ENCODE measurements at places on chromosomes 5 and 9.

- no peak for DNase-seq
These were observed 47.5 kb downstream of the PCSK1 start for GRCh38 chr5:96385538-96385937.

DNA sequence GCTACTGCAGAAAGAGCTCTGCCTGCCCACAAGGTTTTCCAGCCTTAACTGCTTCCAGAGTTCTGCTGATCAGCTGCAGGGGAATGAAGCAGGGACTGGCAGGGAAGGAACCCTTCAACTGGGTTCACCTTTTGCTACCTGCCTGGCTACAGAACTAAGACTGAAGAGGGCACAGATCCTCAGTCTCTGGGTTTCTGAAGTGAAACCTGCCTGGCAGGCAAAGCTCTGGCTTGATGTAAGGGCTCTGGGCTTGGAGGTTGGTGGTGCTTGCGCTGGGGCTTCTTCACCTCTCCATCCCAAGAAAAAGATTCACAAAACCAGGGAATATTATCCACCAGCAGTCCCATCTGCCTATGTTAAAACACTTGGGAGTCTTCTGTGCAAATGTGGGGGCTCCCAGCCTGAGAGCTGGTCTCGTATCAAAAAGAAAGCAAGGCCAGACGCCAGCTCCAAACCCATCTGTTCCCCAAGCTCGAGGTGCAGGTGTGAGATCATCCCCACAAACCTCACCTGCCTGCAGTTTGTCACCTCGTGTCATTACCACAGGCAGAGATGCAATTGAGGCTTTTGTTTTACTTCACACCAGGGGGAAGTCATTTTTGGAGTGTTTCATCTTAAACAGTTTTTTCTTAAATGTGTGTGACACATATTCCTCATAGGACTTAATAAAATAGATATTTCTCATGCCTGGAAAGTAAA, 58.3 kb downstream of the BNC2 start:
- no peak for DNase-seq

DNA sequence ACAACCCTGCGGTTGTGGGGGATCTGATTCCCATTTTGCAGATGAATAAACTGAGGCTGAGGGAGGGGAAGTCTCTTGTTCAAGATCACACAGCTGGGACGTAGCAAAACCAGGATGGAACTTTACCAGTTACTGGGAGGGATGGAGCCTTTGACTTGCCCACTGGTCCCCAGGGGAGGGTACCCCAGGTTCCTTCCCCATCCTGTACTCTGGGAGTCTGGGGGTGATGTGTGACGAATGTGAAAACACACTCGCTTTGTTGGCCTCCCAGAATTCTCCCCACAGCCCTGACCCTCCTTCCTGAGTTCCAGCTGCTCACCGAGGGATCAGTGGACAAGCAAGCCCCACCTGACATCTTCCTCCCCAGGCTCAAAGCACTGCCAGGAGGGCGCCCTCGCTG, 135.1 kb downstream of the NSG2 start:
- DNase-seq = no peak

DNA sequence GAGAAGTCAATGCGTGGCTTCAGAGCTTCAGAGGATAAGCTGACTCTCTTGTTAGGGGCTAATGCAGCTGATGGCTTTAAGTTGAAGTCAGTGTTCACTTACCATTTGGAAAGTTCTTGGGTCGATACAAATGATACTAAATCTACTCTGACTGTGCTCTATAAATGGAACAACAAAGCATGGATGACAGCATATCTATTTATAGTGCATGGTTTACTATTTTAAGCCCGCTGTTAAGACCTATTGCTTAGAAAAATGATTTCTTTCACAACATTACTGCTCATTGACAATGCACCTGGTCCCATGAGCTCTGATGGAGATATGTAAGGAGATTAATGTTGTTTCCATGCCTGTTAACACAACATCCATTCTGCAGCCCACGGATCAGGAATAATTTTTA, 435.7 kb downstream of the MAT2B start:
- DNase-seq = no peak

DNA sequence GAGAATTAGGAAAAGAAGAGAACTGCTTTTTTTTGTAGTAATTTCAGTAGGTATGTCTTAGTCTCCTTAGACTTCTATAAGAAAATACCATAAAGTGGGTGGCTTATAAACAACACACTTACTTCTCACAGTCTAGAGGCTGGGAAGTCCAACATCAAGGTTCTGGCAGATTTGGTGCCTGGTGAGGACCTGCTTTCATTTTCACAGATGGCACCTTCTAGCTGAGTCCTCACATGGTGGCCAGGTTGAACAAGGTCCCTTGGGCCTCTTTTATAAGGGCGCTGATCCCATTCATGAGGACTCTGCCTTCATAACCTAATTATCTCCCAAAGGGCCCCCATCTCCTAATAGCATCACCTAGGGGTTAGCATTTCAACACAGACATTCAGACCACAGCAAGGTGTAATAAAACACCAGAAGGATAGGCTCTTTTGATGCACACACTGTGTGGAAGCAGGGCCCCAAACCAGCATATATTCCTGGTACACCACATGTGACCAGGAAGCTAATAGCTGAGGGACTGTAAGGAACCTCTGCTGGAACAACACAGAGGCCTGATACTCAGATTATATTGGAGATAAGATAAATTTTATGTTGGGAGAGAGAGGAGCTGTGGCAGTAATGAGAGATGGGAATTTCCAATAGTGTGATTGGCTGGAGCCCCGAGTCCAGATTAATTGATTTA, 384.9 kb downstream of the RAB3C start:
- DNase-seq = no peak

DNA sequence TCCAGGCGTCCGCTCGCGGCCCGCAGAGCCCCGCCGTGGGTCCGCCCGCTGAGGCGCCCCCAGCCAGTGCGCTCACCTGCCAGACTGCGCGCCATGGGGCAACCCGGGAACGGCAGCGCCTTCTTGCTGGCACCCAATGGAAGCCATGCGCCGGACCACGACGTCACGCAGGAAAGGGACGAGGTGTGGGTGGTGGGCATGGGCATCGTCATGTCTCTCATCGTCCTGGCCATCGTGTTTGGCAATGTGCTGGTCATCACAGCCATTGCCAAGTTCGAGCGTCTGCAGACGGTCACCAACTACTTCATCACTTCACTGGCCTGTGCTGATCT, 294 bp downstream of the ADRB2 start:
- DNase-seq = no peak

- DNase-seq = no peak
These were observed 112.8 kb downstream of the ARHGAP26 start for GRCh38 chr5:142883025-142883424.

DNA sequence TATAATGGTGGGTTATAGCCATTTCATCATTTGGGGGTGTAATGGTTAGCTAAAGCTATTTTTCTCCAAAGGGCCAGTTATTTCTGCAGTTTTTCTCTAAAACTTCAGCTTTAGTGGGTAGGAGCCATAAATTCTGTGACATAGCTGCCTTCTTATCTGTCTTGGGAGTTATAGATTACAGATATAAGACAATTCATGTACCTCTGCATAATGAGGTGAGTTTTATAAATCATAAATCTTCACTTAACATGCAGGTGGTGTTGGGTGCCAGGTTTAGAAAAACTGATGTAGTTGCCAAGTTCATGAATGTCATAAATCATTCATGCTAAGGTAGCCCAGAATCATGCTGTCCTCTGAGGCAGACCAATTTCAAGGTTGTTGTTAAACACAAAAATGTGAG, 10.0 kb upstream of the HSPA9 start:
- no peak for DNase-seq

GRCh38 chr5:78841767-78842166, 143.3 kb downstream of the ARSB start:
- no peak for DNase-seq

DNA sequence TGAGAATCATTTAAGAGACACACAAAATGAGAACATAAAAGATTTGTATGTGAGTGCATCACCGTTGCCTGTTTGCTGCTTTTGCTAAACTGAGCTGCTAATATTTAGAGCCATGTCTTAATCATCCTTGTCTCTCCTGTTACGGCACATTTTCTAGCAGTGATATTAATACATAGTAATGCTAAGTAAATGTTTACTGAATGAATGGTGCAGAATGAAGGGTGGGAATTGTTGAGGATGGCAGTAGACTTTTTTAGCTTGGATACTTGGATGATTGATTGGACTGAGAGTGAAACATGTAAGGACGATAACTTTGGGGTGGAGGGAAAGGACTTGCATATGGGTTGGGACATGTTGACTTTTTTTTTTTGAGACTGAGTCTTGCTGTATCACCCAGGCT, 102.3 kb upstream of the ABCA1 start:
- DNase-seq = no peak

DNA sequence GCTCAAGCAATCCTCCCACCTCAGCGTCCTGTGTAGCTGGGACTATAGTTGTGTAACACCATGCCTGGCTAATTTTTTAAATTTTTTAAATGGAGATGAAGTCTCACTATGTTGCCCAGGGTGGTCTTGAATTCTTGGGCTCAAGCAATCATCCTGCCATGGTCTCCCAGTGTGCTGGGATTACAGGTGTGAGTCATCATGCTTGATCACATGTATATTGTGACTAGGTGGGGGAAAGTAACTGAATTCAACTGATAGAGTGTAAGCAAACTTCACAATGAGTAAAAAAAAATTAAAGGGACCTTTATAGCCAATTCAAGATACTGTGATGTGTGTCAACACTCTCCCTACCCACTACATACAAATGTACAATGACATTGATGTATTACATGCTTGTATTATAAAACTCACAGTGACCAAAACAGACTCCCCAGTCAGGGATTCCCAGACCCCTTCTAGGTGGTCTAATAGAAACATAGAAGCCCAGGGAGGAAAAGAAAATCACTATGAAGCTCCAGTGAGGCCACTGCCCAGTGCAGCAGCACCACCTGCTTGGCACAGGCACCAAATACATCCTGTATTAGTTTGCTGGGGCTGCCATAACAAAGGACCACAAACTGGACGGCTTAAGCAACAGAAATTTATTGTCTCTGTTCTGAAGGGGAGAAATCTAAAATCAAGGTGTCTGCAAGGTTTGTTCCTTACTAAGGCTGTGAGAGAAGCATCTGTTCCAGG, 8.8 kb downstream of the PLGRKT start:
- DNase-seq = no peak

DNA sequence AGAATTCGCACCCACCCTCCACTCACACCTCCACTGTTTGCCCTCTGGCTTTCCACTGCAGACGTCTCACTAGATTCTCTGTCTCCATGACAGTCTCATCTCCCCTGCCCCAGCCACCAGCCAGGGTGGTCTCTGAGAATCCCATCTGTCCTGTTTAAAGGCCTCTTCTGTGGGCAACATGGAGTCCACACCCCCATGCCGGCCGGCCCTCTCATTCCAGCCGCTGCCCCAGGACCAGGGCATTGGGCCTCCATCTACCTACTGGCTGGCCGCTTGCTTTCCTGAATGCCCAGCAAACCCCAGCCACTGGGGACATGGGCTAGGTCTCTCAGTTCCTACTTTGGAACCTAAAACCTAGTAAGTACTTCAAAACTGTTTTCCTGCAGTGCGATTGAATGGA, 65.6 kb upstream of the RUFY1 start:
- no peak for DNase-seq

- no peak for DNase-seq
These were observed 32.8 kb upstream of the ZSWIM6 start for GRCh38 chr5:61299261-61299681.

DNA sequence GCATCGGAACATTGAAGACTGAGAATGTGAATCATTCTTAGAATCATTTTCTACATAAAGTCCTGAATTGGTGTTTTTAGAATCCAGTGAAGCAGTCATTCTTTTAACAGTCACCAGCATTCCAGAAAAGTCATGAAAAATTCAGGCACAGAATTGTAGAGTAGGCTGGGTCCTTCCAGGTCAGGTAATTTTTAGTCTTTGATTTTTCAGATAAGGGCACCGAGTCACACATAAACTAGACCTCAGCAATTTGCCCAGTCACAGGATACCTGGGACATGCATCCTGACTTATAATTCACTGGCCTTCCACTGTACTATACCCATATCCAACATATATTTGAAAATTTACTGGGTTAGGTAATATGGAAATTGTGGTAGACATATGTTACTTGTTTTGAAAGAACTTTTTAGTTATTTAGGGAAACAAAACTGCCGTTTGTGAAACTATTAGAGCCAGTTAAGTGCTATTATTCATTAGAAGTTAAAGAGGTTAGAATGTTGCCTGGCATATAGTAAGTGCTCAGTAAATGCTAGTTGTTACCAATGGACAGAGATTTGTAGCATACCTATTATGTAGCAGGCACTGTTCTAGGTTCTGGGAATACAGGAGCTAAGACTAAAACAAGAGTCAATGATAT, 10.9 kb downstream of the MAN2A1 start:
- DNase-seq = no peak

- DNase-seq = no peak
These were observed 102.0 kb upstream of the CCDC152 start for GRCh38 chr5:42654645-42655044.

DNA sequence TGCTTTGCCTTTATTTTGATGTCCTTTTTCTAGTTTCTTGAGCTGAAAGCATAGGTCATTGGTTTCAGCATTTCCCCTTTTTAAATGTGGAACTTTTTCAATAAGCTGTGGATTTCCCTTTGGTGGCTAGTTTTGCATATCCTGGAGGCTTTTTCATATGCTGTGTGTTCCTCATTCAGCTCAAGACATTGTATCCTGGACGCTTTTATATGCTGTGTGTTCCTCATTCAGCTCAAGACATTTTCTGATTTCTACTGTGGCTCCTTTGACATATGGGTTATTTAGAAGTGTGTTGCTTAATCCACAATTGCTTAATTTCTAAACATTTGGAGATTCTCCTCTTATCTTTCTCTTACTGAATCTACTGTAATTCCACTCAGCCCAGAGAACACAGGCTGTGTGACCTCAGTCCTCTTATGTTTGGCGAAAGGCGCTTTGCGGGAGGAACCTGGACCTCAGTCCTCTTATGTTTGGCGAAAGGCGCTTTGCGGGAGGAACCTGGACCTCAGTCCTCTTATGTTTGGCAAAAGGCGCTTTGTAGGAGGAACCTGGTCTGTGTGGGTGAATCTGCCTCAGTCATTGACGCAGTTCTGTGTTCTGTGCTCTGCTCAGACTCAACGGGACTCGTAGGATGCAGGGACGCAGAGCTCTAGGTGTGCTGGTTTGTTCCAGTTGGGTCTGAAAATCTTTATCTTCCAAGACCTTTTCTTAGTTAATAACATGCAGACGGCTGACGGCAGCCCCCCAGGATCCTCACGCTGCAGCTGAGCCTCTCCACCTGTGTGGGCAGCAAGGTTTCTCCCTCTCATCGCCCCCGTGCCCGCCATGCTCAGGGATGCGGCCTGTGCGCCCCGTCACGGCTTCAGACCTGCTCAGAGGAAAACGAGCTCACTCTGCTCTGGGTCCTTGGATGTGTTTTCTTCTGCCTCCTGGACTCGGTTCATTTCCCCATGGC, 6.0 kb upstream of the SLC9A3 start:
- no peak for DNase-seq

GRCh38 chr5:12920527-12920926, 1016.3 kb upstream of the CTNND2 start:
- no peak for DNase-seq
